LHCN-M2 (cell line): ENCODE measurements at places on chromosomes 3 and 15. TPM values are rescaled to one million over a fixed set of nuclear protein-coding genes. Genes with fewer than 3 reads are reported as not detected.

DNA sequence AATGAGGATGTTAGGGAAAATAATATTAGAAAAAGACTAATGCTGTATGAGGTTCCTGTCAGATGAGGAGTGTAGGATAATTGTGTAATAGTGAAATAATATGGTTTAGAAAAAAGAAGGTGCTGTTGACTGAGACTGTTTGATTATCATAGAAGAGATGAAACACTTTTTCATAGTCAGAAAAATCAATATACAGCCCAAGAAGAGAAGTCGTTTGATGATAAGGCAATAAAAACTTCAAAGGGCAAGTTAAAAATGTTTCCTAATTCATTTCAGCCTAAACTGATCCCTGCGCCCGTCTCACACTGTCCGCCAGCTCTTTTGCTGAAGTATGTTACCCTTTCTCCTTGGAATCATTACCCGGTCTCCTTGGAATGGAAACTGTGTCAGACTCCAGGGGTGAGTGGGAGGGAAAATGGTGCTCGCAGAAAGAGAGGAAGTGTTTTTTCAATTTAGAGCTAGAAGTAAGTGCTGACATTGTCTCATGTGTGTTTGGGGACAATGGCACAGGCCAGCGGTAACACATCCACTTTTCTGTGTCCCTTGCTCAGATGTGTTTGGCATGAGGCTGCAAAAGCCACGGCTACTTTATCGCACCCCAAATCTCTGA, 23.6 kb downstream of the DUT start:
- no peak for DNase-seq

GRCh38 chr15:33402600-33402999, 91.8 kb downstream of the RYR3 start:
- no peak for DNase-seq

DNA sequence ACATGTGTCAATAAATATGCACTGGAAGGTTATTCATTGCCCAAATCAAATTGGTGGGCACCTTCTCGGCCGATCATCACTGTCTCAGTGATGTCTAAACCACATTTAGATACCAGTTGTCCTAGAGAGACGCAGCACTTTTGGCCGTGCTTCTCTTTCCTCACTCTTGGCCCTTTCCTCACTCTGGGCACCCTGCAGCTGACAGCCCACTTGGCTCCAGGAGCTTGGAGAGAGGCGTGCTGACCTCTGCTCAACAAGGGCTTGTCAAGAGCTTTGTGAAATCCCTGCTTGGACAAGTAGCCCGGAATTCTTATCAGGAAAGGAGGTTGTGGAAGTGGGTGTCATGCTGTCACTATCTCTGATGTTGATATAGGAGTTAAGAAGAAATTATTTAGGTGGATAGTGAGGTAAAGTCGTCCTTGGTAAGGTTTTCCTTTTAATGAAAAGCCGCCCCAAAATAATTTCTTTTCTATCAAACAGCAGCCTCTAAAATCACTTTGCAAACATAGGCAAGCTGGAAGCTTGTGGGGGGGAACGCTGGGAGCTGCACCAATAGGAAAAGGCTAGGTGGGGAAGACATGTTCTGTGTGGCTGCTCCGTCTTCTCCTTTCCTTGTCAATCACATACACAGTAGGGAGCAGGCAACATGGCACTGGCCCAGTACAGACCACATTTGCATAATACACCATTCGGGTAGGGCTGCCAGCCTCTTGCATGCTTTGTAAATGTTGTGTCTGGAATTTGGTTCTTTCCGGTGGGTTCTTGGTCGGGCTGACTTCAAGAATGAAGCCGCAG, 126.8 kb upstream of the UBE3A start:
- no peak for DNase-seq

- DNase-seq = no peak
Observed at GRCh38 chr3:122031123-122031468, 9.0 kb upstream of the ILDR1 start.

DNA sequence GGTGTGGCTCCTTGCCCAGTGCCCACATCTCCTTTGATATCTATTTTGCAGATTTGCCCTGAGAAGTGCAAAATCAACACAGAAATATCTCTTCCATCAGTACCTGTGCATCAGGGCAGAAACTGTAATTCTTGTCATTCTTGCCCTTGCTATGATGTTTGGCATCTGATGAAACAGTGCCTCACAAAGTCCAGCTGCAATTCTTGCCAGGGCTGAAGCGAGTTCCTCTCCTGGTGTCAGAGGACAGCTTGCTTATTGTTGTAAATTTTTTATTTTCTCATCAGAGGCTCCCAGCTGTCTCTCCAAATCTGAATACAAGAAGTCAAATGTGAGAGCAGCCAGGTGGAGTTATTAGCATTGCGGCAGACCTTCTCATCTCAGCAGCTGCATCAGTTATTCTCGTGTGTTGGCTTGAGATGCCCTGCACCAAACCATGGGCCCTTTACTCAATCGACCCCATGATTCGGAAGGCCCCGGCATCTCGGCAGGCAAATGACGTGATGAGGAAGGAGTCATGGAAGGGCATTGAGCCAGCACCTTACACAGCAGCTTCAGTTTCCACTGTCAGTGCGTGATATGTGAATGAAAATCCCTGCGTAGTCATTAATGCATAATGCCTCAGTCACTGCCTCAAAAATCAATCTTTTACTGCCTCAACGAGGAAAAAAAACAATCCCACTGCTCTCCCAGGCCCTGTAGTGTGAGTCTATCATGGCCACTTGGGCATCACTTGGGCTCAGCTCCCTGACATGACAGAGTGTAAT, 93.4 kb downstream of the CCNL1 start:
- DNase-seq = peak; percentile 89

DNA sequence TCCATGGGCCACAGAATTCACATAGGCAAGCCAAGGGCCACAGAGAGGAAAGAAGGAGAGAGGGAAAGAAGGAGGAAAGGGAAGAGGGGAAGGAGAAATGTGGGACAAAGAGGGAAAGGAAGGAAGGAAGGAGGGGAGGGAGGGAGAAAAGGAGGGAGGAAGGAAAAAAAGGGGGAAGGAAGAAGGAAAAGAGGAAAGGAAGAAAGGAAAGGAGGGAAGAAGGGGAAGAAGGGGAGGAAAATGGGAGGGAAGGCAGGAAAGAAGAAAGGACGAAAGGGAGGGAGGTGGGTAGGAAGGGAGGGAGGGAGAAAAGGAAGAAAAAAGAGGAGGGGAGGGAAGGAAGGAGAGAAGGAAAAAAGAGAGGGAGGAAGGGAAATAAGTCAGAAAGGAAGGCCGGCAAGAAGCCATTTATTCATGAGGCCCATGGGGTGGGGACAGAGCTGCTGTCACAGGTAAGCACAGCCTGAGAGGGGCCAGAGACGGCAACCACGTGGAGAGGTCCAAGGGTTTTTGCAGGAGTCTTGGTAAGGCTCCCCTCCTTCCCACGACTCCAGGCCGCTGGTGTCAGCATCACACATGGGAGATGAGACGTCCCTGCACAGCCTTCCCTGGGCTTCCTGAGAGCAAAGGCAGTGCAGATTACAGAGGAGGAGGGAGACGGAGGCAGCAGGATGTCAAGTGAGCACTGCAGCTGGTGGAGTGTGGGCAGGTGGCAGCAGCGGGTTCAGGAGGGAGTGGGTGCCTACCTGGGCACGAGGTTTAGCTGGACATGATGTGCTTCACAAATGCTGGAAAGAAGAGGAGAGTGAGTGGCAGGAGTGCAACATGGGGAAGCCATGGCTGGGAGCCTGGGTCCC, 5.5 kb downstream of the MYL3 start:
- no peak for DNase-seq

DNA sequence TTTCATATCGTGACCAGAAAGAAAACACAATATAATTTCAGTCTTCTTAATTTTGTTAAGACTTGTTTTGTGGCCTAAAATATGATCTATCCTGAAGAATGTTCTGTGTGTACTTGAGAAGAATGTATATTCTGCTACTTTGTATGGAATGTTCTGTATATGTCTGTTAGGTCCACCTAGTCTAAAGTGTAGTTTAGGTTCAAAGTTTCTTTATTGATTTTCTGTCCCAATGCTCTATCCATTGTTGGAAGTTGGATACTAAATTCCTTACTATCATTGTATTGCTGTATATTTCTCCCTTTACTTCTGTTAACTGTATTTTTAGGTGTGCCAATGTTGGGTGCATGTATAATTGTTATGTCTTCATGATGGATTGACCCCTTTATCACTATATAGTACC, 21.2 kb downstream of the OR5AC2 start:
- no peak for DNase-seq

DNA sequence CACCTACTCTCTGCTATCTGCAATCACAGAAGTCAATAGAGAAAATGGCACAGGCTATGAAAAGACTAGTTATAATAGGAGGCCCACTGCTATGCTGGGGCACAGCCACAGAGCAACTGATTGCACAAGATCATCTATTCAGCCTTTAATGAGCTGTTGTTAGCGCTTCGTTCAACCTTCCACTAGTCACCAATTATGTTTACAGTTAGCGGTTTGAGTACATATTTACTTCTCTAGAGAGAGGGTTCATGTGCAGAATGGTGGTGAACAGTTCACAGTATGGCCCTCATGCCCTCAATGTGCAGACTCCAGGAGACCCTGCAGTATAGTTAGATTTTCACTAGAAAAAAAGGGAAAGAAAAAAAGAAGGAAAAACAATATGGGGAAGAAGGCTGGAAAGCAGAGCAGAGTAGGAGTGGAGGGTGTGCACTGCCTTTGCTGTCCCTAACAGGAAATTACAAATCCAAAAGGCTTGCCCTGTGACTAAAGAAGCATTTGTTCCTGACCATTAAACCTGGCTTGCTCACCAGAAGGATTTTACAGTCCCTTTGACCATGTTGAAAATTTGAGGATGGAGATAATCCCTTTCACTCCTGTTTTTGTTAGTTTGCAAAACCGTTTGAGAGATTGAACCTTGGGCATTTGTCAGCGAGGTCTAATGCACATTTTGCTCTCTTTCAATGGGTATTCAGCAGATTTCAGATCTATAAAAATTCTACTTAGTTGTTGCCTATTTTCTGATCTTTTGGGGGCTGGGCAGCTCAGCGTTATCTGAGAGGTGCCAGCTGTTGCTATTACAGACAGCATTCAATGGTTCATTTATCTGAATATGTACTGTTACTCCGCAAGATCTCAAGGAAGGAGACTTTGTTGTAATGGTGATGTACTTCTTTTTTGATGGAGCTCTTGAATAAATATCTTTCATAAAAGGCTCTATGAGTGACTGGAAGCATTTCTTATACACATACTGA, 296.1 kb downstream of the LSAMP start:
- DNase-seq = peak; percentile 46

DNA sequence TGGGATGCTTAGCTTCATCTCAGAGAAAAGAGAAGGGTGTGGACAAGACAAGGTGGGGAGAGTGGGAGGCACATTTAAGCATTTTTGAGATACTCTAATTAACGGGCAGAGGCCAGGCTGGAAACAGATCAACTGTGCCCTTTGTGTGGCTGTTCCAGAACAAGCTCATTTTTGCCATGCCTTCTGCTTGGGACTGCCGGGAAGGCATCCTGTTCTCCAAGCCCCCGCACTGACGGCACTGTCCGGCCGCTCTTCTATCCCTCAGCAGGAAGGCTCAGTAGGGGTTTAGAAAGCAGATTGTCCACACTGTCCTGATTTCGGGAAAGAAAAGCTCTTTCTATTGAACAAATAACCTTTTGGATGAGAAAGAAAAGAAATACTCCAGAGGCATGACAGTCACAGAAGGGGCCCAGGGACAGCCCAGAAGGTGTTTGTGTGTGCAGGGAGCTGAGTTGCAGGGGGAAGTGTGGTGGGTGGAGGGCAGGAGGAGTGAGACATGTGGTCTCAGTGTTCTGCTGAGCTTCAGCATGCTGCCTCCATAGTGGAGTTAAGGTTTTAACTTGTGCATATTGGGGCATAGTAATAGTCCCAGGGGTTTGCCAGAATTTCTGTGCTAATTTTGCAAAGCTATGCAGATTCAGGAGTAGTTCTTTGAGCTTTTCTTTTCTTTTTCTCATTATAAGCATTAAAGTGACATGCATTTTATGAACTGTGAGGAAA, 27.3 kb downstream of the SV2B start:
- DNase-seq = no peak

The SERPINI2 gene
- not detected in 2 replicates for total RNA-seq

The PATL2 gene
- total RNA-seq = 0.19 and 0.57 TPM in 2 replicates

GRCh38 chr3:190404715-190405114, 16.8 kb downstream of the CLDN16 start:
- DNase-seq = no peak

The TTC14 gene
- total RNA-seq = 16.3 and 16.8 TPM in 2 replicates

The CCDC54 gene
- total RNA-seq = not detected in 2 replicates

The HEG1 gene
- 19.9 and 28.0 TPM in 2 replicates for total RNA-seq

DNA sequence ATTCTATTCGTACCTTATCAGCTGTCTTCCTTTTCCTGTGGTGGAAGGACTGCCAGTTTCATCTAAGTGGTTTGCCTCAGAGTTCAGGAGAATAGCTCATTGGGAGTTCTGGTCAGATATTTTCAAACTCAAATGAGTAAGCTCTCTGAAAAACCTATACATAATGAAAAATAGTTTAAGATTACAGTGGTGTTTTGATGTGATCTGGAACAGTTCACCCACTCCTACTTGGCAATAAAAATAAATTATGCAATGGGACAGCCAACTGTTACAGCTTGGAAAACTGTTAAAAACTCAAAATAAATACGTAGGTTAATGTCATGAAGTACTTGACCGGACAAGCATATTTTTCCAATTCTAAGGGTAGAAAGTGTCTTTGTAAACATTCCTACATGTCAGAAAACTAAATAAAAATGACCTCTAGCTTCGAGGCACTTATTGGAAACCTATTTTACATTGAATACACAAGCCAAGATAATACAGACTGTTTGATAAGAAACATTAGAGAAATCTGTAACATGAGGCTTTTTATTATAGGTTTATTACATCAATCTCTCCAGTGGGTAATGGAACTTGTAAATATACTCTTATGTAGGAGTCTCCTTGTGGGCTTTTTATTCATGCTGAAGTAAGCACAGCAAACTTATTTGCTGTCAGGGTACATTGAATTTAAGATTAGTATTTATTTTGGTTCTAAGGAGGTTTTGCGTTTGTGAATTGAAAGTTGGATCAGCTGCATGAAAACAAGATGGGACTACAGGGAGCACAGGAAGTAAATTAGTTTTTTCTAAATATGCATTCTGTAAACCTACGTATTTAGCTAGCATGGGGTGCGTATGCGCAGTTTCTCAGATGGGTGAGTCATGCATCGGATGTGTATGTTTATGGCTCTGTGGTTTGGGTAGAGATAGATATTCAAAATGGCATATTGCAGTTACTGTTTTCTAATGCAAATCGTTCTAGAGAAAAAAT, 453.1 kb downstream of the IL5RA start:
- no peak for DNase-seq

GRCh38 chr15:69515508-69515907, 62.9 kb downstream of the RPLP1 start:
- DNase-seq = no peak

GRCh38 chr3:170368921-170369320, 11.4 kb downstream of the SKIL start:
- no peak for DNase-seq

- DNase-seq = no peak
Observed at GRCh38 chr15:84761607-84762131, 13.3 kb downstream of the ZNF592 start.

- peak; percentile 92 for DNase-seq
Observed at GRCh38 chr3:126540342-126540849, 16.4 kb downstream of the CHST13 start.

GRCh38 chr3:147356145-147356908, 50.0 kb downstream of the ZIC4 start:
- no peak for DNase-seq
